HTR-8/SVneo (cell line): ENCODE measurements at places on chromosomes 11 and 22.

DNA sequence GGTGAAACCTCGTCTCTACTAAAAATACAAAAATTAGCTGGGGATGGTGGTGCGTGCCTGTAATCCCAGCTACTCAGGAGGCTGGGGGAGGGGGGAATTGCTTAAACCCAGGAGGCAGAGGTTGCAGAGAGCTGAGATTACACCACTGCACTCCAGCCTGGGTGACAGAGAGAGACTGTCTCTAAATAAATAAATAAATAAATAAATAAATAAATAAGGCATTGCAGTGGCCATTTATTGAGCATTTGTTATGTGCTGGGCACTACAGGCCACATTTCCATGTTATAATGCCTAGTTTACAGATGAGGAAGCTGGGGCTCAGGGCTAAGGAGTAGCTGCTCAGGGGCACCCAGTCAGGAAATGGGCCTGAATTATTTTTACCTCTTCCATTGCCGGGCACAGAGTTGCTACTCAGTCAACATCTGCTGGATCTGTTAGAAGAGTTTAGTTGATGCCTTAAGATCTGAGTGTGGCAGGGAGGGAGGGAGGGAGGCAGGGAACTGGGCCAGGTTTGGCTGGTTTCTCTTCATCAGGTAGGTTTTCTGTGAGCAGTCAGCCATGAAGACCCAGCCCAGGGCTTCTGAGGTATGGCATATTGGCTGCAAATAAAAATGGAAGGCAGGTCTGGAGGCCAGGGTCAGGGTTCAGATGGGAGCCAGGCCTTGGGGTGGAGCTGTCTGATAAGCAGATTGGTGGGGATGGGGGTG is 5.6 kb downstream of the PVALB start:
- no peak for DNase-seq

- DNase-seq = peak; percentile 92
Measured at GRCh38 chr11:66289548-66290329, 796 bp upstream of the YIF1A start.

DNA sequence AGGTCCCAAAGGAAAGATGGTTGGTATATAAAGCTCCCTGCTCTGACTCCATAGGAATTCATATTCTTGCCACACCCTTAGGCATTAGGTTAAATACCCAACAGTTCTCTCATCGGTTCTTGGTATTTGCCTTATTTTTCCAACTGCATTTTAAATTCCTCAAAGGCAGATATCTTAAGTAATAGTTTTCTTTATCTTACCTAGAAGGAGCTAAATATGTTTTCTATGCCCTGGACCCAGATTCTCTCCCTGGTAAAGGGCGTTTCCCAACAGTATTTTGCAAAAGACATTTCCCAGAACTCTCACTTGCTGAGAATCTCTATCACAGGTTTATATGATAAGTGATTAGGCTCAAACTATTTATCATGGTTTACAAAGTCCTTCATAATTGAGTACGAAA is 158.6 kb upstream of the BDNF start:
- DNase-seq = no peak

GRCh38 chr11:46279126-46280099 is 2.0 kb downstream of the CREB3L1 start:
- no peak for DNase-seq

DNA sequence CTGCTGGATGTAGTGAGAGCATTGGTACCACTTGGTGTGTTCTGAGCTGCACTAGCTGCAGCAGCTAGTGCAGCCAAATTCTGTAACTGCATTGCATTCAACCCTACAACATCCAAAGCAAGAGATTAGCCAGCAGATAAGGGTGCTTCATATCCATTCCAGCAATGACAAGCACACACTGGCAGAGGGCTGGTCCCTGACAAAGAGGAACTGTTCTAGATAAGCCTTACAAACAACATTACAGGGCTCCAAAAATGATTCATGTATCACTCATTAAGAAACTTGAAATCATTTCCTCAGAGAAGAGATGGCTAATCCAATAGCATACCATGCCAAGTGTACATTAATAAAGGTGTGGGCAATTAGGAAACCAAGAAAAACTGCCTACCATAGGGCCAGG is 28.4 kb upstream of the RAPSN start:
- no peak for DNase-seq

DNA sequence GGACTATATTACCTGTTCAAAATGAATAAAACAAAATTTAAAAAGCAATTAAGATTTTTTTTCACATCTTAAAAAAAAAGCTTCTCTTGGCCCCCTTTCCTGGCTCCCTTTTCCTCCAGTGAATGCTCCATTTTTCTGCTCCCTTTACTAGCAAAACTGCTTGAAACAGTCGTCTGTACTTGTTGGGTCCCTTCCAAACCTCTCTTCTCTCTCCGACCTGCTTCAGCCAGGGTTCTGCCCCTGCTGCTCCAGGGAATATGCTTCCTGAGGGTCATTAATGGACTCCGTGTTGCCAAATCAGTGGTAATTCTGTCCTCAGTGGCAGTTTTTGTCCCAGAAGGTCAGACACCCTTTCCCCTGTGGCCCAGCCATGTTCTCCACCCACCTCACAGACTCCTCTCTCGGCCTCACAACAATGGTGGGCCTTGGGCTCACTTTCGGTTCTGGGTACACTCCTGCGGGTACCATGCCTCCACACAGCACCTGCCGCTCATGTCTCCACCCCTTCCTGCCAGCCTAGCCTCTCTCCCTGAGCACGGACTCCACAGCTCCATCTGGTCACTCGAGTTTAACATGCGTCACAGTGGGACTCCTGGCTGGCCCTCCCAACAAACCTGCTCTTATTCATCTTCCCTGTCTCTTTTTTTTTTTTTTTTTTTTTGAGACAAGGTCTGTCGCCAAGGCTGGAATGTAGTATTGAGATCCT is 7.8 kb upstream of the POLR3H start:
- DNase-seq = no peak

GRCh38 chr11:36340897-36341296 is 44.8 kb downstream of the PRR5L start:
- DNase-seq = no peak

DNA sequence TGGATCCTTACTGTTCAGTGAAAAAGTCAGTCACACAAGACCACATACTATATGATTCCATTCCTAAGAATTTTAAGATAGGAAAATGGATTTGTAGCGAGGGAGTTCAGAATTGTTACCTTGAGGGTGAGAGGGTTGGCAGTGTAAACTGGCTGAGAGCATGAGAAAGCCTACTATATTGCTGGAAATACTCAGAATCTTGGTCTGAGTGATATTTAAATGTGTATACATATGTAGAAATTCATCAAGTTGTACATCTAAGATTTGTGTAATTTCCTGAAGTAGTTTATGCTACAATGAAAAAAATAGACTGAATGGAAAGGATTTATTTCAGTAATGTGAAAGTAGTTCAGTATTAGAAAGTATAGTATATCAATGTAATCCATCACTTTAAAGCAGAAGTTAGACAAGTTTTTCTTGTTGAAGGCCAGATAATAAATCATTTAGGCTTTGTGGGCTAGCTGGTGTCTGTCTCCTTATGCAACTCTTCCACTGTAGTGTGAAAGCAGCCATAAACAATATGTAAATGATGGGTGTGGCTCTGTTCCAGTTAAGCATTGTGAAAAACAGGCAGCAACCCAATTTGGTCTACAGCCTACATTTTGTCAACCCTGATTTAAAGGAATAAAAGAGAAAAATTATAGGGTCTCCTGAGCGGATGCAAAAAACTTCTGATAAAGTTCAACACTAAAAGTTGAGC is 127.2 kb upstream of the THY1 start:
- DNase-seq = no peak

DNA sequence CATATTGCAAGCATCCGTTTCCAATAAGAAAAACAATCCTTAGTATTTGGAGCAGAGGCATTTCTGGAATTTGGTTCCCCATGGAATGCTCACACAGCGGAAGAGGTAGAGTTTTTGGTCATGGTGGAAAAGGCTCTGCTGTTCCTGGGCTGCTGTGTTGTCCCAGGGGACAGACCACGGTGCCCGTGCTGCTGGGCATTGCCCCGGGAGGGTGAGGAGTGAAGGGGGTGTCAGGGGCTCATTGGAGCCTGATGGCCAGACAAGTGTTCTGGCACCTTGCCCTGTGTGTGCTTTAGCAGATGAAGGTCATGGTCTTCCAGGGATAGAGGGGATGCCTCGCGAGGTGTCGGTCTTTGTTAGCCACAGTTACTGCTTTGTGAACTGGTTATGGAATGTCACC is 61.2 kb downstream of the MPPED1 start:
- no peak for DNase-seq

- no peak for DNase-seq
Measured at GRCh38 chr11:108752297-108752751, 87.5 kb downstream of the DDX10 start.

DNA sequence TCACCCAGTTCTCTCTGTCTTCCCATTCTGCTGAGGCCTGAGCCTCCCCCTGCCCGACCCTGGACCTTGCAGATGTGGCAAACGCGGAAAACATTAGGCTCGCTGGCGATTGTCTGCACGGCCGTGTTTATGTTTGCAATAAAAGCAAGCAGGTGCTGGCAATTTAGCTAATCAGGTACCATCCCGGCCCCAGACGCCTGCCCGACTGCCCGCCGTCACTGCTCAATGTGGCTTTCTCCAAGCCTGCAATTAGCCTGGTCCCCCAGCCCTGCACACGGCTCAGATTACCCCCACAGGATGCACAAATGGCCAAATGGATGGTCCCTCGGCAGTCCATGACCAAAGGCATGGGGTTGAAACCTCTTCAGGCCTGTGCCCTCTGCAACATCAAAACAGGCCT is 259.7 kb downstream of the MN1 start:
- no peak for DNase-seq

DNA sequence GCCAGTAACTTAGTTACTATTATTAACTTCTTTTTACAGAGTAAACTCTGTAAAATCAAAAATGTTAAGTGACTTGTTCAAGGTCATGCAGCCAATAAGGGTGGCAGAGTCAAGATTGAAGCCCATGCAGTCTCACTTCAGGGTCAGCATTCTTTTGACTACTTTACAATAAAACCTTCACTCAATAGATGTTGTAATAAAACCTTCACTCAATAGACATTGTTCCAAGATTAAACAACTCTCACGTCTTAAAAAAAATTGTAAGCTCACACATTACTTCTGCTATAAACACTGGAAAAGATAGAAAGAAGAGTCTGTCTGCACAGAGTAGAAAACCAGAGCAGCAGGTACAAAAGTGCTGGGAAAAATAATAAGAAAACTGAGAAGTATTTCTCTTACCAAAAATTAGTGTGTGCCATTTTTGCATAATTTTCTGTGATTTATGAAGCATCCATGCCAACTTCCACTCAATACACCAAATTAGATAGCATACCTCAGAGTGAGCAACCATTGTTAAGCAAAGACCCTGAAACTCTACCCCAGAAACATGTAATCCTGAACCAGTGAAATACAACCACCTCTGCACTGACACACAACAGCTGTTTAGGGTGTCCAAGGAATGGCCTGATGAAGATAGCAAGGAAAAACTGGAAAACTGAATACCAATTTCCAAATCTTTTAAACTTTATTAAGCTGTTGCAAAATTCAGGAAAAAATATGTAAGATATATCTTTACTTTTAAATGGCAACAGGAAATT is 4.9 kb upstream of the SOX6 start:
- DNase-seq = no peak

DNA sequence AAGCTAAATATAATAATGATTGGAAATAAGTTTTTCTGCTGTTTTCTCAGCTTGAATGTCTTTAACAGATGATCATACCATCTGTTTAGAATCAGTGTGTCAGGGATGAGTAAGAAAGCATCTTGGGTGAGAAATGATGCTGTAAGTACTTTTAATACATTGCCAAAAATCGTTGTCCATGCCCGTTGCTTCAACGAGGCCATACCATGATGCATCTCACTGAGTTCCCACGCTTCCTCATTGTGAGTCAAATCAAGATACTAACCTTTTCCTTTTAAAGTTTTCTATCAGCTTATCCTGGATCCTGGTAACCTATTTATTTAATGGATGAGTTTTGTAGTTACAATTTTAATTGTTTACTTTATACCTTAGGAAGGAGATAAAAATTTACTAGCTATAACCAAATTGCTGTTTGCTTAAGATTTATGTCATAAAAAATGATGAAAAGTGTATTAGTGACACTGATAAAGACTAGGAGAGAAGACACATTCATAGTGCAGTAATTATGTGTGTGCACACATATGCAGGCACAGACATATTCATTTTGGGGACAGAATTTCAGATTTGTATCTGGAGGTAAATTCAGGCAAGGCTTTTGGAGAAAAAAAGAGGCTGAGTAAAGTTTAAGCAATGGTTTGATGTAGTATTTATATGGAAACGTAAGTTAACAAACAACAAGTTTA is 154.8 kb downstream of the UVRAG start:
- no peak for DNase-seq

DNA sequence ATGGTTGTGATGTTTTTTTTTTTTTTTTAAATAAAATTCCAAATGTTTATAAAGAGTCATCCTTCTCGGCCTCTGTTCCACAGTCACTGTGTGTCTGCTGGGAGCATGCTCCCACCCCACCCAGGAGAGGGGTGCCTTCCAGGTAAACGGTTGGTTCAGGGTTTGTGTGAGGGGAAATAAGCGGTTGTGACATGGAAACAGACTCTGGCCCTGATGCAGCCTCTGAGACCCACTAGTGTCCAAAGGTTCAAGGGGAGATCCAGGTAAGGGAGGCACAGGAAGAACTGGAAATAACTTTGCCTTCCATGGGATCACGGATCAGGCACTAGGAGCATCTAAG is 6.0 kb upstream of the GAS2L1 start:
- DNase-seq = no peak

- no peak for DNase-seq
Measured at GRCh38 chr11:121503051-121503450, 50.3 kb upstream of the SORL1-AS1 start.

GRCh38 chr22:22161924-22162851 is 82.4 kb upstream of the VPREB1 start:
- no peak for DNase-seq

DNA sequence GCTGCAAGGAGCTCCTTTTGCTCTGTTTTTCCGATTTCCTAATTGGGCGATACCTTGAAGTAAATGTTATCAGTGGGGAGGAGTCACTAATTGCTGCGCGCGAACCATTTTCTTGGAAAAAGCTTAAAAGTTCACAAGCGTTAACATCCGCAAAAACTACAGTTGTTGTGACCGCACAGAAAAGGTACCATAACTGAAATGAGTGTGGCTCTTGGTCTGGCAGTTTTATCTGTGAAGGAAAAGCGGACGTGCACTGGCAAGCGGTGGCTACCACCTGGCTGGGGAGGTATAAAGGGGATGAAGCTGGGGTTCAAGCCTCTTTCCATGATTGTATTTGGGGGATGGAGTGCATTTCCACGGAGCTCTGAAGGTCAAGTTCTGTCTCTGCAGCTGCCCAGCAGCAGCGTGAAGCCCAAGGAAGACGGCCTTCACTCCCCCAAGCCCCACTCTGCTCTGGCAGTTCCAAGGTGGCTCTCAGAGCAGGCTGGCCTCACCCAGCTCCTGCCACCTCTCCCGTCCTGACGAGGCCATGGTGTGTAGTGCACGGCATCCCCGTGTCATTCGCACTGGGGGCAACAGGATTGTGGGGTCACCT is 27.5 kb downstream of the MOV10L1 start:
- DNase-seq = no peak

- no peak for DNase-seq
Measured at GRCh38 chr22:17418890-17419324, 49.6 kb downstream of the CECR2 start.
